SW480 (cell line): ENCODE measurements at places on chromosomes 5 and 9.

GRCh38 chr5:174292348-174292747 is 246.8 kb downstream of the NSG2 start:
- no peak for DNase-seq

- DNase-seq: no peak
Observed at GRCh38 chr9:98430535-98431292, 175.3 kb upstream of the TBC1D2 start.

DNA sequence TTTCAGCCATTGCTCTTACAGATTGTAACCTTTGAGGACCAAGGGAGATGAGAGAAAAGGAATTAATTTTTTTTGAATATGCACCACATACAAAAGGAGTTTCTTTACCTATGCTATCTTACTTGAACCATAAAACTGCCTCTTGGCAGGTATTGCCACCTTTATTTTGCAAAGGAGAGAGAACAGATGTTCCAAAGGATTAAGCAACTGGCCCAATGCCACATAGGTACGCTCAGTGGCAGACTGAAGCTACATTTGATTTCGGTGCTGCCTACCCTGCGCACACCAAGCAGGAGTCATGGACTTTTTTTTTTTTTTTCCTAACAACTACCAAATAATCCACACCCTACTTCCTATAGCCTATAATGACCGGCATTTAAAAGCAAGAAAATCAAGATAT is 43.1 kb downstream of the SAXO1 start:
- DNase-seq: no peak

- no peak for DNase-seq
Observed at GRCh38 chr5:167708449-167708848, 583.0 kb upstream of the WWC1 start.

- DNase-seq: no peak
Observed at GRCh38 chr9:13770956-13771355, 491.5 kb upstream of the MPDZ start.

- DNase-seq: no peak
Observed at GRCh38 chr5:54848581-54848980, 136.8 kb downstream of the ESM1 start.

DNA sequence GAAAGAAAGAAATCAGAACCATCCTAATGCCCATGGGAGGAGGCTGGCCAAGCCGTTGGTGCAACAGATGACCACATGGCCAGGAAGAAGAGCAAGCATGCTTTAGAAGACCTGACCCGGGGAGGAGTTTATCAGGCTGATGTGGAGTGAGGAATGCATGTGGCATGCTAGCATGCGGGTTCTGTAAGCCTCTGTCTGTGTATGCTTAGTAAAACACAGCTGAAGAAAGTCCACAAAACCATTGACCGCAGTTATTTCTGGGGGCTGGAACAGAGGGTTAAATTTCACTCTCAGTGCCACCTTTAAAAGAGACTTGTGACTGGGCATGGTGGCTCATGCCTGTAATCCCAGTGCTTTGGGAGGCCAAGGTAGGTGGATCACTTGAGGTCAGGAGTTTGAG is 19.1 kb downstream of the GFI1B start:
- peak; percentile 97 for DNase-seq

- DNase-seq: no peak
Observed at GRCh38 chr5:58641533-58641932, 58.7 kb downstream of the RAB3C start.

DNA sequence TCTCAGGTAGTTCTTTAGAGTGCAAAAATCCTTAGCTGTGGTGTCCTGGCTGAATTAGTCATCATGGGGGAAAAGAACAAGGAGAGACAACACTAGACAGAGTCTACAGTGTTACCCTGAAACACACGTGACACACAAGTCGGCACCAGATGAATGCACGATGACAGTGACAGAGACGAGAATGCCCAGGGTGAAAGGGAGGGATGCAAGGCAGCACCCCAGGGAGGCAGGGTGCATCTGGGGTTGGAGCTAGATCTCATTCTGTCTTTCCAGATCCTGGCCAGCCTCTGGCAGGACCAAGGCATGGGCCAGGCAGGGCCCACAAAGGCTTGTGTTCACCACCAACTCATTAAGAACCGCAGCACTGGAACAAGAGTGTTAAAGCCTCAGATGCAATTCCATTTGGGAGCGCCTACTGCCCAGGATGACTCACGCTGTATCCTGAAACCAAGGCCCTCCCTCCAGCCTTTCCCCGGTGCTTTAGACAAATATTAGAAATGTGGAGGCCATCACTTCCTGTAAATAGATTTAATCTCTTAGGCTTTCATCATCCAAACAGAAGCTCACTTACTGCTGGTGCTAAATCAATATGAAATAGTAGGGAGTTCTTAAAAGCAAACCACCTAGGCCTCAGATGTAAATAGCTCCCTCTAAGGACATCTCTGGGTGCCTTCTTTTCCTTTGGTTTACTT is 56.1 kb downstream of the IRX2 start:
- peak; percentile 99 for DNase-seq

GRCh38 chr9:2116073-2116472 is 100.9 kb downstream of the SMARCA2 start:
- DNase-seq: no peak

DNA sequence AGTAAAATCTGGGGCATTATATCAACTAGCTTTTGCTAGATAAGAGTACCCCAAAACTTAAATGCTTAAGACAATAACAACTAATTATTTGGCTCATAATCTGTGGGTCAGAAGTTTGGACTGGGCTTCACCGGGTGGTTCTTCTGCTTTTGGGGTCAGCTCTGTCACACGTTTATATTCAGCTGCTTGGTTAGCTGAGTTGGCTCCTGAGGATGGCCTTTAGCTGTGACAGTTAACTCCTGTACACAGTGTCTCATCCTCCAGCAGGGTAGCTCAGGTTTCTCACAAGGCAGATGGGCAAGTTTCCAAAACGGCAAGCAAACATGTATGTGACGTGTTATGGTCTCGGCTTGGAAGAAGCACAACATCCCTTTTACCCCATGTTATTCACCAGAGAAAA is 488.2 kb downstream of the TLE4 start:
- DNase-seq: no peak

DNA sequence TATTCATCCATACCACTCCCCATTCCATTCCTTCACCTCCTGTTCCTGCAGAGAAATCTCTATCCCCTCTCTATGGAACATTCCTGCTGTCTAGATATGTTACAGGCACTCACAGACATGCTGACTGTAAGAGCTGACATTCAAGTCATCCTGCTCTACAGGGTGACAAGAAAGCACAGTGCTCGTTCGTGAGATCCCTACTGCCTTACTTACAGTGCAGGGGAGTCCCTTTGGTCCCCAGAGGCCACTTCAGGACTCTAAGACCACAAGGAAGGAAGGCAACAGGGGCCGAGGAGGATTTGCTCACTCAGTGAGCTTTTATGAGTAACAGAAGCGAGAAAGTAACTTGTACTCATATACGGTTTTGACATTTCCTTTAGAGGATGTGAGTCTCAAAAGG is 110.5 kb downstream of the GAS1 start:
- DNase-seq: no peak

GRCh38 chr5:45694971-45695803 is 993 bp downstream of the HCN1 start:
- DNase-seq: no peak

DNA sequence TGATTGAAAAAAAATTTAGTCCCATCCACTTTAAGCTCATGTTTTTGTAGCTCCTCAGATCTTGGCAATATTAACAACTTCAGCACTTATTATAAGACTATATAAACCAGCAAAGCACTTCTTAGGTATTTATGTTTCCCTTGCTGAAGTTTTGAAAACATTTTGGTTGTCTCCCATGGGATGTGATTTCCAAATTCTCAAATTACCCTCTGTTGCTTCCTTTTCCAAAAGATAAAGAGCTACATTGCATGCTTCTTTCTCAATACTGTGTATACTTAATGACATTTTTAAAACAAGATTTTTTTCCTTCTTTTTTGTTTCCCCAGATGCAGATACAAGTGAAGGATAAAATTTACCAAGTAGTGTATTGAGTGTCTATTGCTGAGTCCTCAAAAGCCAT is 567.1 kb downstream of the CSNK1G3 start:
- DNase-seq: no peak

DNA sequence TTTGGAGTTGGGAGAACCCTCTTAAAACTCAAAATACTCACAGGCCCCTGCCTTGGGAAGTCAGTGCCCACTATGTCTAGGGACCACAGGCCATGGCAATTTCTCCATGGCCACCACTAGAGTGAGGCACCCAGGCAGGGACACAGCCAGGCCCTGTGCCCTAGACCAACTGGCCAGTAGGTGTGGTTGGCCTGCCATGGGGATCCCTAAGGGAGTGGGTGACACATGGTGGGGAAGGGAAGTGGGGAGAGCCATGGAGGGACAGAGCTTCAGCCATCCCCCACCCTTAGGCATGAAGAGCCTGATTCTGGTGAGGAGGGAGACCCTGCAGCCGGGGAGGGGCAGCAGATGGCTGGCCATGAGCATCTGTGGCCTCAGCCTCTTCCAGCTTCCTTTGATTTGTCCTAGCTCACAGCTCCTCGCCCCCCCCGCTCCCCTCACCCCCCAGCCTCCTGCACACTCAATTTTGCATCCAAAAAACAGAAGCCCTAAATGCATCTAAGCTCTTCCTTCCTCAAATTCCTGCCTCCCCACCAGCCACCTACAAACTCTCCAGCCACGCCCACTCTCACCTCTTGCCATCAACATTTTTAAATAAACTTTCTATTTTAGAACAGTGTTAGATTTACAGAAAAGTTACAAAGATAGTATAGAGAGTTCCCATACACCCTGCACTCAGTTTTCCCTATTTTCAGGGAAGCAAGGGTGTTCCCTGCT is 1.6 kb upstream of the DBN1 start:
- no peak for DNase-seq

GRCh38 chr5:143922718-143923117 is 110.8 kb downstream of the HMHB1 start:
- no peak for DNase-seq

DNA sequence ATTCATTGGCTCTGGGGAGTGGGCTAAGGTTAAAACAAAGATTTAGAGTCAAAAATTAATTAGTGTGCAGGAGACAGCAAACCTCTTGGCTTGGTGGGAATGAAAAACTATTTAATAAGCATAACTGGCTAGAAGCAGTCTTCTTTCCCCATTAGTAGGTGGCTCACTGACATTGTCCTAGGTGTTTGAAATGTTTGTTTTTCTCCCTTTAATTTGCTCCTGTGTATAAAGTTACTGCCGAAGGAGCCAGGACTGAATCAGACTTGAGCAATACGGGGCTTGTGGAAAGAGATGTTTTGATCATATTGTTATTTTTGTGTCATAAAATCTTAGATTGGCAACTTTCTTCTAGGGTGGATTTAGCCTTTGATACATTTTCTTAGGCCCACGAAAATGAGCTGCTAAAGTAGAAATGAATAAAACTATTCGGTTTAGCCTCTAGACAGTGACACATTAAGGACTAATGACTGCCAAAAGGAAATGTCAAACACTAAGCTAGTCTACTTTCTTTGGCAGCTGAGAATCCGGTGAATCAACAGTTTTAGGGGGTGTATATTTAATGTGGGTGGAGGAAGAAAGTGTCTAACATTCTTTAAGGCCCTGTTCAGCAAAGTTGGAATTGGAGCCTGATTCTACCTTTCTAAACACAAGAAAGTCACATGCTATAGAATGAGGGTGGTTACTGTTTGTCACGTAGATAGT is 30.2 kb downstream of the LRRTM2 start:
- DNase-seq: no peak

- DNase-seq: no peak
Observed at GRCh38 chr9:130579738-130580463, 524 bp downstream of the FUBP3 start.

DNA sequence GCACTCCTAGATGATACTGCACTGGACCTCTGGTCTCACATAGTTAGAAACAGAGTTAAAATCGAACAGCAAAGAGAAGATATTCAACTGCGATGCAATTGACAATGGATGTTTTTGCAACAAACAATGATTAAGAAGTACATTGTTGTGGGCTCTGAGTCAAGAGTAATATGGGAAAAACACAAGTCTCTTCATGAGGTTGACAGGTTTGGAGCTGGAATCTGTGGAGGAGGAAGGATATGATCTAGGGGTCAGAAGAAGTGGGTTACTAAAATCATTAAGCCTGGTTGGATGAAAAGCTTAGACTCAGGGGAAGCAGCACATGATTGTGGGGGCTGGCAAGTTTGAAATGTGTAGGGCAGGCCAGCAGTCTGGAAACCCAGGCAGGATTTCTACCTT is 53.1 kb downstream of the PDCD1LG2 start:
- no peak for DNase-seq

- no peak for DNase-seq
Observed at GRCh38 chr9:15101095-15101494, 190.9 kb upstream of the FREM1 start.

DNA sequence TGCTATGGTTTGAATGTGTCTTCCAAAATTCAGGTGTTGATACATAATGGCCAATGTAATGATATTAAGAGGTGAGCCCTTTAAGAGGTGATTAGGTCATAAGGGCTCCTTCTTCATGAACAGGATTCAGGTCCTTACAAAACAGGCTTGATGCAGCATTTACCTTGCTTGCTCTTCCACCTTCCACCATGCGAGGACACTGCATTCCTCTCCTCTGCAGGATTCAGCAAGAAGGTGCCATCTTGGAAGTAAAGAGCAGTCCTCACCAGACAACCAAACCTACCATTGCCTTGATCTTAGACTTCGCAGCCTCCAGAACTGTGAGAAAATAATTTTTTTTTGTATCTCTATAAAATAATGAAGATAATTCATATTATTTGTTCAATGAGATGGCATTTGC is 314.0 kb upstream of the SMARCA2 start:
- DNase-seq: no peak

- peak; percentile 86 for DNase-seq
Observed at GRCh38 chr5:56211298-56211865, 21.7 kb downstream of the ANKRD55 start.

GRCh38 chr9:749716-750115 is 91.8 kb upstream of the DMRT1 start:
- DNase-seq: no peak

DNA sequence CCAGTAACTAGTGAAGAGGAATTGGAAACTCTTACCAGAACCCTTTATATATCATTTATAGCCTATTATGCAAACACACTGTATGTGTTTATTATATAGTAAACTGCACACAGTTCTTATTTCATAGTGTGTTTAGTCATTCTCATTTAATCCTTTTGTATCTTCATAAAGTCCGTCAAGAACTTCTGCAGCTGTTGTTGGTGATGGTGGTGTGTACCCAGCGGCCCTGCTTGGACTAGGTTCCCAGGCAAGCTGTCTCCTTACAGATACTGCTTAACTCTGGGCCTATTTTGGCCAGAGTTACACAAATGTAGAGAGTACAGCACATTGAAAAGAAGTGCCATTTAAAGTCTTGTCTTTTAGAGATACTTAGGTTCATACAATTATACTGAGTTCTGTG is 231.9 kb downstream of the NDUFS4 start:
- DNase-seq: no peak

- DNase-seq: peak; percentile 59
Observed at GRCh38 chr5:137758715-137759306, 4.6 kb upstream of the HNRNPA0 start.

DNA sequence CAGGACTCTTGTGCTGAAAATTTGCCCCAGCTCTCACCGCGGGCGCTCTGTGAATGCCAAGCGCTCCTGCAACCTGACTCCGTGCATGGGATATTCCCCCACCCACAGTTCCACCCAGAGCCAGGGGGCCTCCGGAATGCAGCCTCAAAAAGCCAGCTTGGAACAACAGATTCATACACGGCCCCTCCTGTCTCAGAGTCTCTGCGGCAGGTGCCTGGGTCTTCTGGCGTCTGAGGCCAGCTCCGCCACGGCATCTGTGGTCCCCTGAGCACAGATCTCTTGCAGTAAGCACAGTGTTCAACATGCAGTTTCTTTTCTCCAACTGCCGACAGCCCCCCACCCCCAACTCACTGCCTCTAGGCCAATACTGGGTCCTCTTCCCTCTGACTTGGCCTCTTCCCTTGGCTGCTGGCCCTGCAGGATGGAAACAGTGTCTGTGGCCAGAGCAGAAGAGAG is 355.7 kb upstream of the IRX2 start:
- DNase-seq: no peak
